ENCODE measurements at places on chromosomes 16 and 17.
A peak's percentile ranks its signal among the peaks of the same experiment; 100 is the strongest.

DNA sequence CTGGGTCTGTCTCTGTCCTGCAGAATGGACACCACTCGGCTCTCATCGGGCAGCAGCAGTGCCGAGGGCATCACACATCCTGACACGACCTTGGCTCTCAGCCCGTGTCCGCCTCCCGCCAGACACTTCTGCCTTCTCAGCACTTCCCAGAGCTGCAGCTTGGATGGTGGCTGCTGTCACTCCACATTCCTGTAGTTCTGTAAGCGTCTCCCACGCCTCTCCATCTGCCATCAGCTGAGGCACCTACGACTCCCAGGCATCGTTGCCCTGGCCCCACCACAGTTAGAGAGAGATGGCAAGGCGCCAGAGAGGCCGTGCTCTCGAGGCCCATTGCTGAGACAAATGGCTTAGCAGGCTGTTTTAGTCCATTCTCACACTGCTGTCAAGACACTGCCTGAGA is 195.9 kb upstream of the CHMP6 start:
- no peak for DNase-seq

DNA sequence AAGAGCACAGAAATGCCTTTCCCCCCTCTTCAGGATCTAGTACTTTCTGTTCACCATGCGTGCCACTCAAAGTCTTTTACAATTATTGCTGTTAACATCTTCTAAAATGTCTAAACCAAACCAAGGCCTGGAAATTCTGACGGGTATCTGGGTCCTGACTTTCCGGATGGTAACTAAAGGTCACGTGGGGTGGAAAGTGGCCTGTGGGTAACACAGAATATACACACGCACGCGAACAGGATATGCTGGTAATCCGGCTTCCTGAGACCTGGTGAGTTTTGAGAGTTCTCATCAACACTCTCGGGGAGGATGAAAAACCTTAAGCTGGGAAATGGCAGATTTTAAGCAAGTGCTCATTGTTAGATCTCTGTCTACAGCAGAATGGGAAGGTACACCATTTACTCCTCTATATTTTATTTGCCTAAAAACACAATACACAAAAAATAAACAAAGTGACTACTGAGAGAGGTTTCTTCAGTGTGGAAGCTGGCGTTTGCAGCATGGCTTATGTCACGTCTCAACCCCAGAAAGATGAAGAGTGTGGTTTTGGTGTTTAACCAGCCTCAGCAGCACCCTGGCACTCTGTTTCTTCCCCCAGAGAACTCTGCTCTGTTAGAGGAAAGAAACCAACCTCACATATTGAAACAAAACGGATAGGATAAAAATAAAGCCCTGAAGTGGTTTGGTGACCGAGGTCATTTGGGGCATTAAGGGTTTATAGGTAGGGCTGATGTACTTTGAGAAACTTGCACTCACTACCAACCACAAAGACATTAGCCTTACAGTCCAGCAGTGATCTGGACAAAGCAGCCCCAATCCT is 37.3 kb downstream of the SMG6 start:
- peak; percentile 80 for DNase-seq

DNA sequence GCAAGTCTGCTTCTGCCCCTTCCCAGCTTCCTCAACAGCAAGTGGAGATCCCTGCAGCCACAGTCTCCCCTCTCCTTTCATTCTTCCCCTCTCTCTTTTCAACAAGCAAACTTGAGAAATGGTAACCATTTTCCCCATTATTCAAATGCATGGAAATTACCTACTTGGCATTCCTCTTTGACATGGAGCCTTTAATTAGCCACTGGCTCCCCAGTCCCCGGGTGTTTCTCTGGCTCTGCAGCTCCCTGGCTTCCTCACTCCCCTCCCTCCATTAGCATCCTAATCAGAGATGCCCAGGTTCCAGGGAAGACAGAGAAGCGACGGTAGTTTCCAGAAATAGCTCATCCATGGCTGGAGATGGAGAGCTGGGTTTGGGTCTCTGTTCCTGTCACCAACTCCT is 116.0 kb downstream of the CCT6B start:
- DNase-seq = no peak

DNA sequence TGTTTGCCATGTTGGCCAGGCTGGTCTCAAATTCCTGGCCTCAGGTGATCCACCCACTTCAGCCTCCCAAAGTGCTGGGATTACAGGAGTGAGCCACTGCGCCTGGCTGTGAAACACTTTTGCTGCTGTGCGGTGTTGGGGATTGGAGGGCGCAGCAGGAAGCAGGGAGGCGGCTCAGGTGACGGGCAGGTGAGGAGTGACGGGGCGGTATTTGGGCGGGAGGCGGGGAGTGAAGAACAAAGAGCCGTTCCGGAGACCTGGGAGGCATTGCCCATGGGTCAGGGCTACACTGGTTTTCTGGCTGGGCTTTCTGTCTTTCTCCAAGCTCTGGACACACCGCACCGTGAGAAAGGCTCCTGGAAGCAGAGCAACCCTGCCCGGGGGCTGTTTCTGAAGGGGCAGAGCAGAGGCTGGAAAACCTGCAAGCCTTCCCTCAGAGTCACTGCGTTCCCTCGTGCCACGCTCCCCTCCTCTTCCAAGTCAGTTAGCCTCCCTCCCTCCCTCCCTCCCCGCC is 22.1 kb downstream of the CRISPLD2 start:
- DNase-seq = no peak

GRCh38 chr16:31361201-31362110 is 6.5 kb downstream of the ITGAX start:
- no peak for DNase-seq

GRCh38 chr17:75288359-75288758 is 874 bp downstream of the SLC25A19 start:
- DNase-seq = no peak

- DNase-seq = no peak
Observed at GRCh38 chr17:82668631-82669099, 20.4 kb upstream of the WDR45B start.

- no peak for DNase-seq
Observed at GRCh38 chr17:55895112-55895759, 144.4 kb downstream of the PCTP start.

GRCh38 chr17:79700592-79700991 is 30.2 kb upstream of the ENPP7 start:
- DNase-seq = no peak

DNA sequence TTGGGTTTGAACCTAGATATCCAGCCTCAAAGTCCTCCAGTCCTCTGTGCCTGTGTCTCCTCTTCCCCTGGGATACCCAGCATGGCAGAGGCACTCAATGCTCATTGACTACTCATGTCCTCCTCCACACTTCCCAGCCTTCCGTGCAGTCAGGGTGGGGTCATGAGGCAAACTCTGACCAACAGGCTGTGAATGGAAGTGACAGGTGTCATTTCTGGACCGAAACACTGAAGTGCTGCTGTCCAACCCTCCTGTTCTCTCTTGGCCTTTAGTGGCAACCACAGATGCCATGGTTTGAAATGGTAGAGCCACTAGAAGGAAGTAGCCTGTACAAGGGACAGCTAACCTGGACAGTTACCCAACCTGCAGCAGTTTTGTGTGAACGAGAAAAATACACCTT is 46.7 kb upstream of the MAP3K14 start:
- DNase-seq = no peak

- DNase-seq = no peak
Observed at GRCh38 chr17:75394332-75394918, 11.1 kb downstream of the GRB2 start.

GRCh38 chr16:57686577-57686976 is 8.0 kb upstream of the DRC7 start:
- no peak for DNase-seq

GRCh38 chr17:57948555-57949420 is 6.4 kb downstream of the CUEDC1 start:
- DNase-seq = no peak

GRCh38 chr16:56320811-56321558 is 104.4 kb downstream of the AMFR start:
- DNase-seq = no peak

All from effector CD4-positive, alpha-beta T cell (primary cell).